ENCODE measurements at places on chromosomes 2 and 18. TPM values are rescaled to one million over a fixed set of nuclear protein-coding genes. Genes with fewer than 3 reads are reported as not detected.
A peak's percentile ranks its signal among the peaks of the same experiment; 100 is the strongest.

The CTIF gene
- total RNA-seq: 48.2 TPM

GRCh38 chr2:134875309-134875708 is 36.9 kb downstream of the ACMSD start:
- H3K36me3 ChIP-seq: no peaks in the 10 kb centered on the region
- no peak overlapping the region for H3K4me3 ChIP-seq
- H3K27ac ChIP-seq: no peak overlapping the region
- no peaks in the 10 kb centered on the region for H3K27me3 ChIP-seq
- no peaks in the 10 kb centered on the region for H3K4me1 ChIP-seq

DNA sequence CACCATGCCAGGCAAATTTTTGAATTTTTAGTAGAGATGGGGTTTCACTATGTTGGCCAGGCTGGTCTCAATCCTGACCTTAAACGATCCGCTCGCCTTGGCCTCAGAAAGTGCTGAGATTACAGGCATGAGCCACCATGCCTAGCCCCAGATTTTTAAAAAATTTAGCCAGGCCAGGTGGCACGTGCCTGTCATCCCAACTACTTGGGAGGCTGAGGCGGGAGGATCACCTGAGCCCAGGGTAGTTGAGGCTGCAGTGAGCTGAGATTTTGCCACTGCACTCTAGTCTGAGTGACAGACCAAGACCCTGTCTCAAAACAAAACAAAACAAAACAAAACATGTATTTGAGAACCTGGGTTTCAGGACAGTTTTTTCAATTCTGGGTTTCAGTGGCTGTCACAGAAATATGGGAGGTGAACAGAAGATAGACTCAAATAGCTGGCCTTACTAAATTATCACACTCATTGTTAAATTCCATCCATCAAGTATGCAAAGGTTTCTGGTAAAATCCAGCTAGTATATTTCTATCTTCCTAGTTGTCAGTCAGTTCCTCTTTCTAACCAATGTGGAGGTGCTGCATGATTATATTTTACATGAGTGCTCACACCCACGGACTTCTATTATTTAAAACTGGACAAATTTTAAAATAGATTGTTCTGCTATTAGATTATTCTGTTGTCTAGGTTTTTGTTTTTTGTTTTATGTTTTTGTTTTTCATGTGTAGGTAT is 5.4 kb downstream of the ALPG start:
- H3K4me3 ChIP-seq: no peak overlapping the region
- H3K27ac ChIP-seq: no peak overlapping the region
- DNase-seq: no peak
- H3K4me1 ChIP-seq: no peaks in the 10 kb centered on the region

- H3K27ac ChIP-seq: no peak overlapping the region
- no peak overlapping the region for H3K4me3 ChIP-seq
- no peaks in the 10 kb centered on the region for H3K36me3 ChIP-seq
- H3K4me1 ChIP-seq: peaks cover 28% of the 10 kb centered on the region
- H3K27me3 ChIP-seq: no peaks in the 10 kb centered on the region
- no peak for DNase-seq
These were observed 105.3 kb upstream of the FOSL2 start for GRCh38 chr2:28287256-28287915.

- H3K27ac ChIP-seq: peak overlapping the region; percentile 98
- no peak overlapping the region for H3K4me3 ChIP-seq
- H3K4me1 ChIP-seq: peaks cover 69% of the 10 kb centered on the region
- peaks cover 26% of the 10 kb centered on the region for H3K36me3 ChIP-seq
These were observed 1.6 kb upstream of the NFE2L2 start for GRCh38 chr2:177265824-177266817.

- no peaks in the 10 kb centered on the region for H3K27me3 ChIP-seq
- DNase-seq: no peak
- H3K27ac ChIP-seq: no peak overlapping the region
- no peaks in the 10 kb centered on the region for H3K36me3 ChIP-seq
- peaks cover 9% of the 10 kb centered on the region for H3K4me1 ChIP-seq
These were observed 108.3 kb upstream of the NRP2 start for GRCh38 chr2:205574001-205574400.

- DNase-seq: peak; percentile 46
- peak overlapping the region; percentile 68 for H3K27ac ChIP-seq
- H3K4me3 ChIP-seq: peak overlapping the region; percentile 35
- H3K4me1 ChIP-seq: peaks cover 8% of the 10 kb centered on the region
- H3K27me3 ChIP-seq: no peaks in the 10 kb centered on the region
These were observed 135.3 kb downstream of the INSIG2 start for GRCh38 chr2:118223511-118223991.

DNA sequence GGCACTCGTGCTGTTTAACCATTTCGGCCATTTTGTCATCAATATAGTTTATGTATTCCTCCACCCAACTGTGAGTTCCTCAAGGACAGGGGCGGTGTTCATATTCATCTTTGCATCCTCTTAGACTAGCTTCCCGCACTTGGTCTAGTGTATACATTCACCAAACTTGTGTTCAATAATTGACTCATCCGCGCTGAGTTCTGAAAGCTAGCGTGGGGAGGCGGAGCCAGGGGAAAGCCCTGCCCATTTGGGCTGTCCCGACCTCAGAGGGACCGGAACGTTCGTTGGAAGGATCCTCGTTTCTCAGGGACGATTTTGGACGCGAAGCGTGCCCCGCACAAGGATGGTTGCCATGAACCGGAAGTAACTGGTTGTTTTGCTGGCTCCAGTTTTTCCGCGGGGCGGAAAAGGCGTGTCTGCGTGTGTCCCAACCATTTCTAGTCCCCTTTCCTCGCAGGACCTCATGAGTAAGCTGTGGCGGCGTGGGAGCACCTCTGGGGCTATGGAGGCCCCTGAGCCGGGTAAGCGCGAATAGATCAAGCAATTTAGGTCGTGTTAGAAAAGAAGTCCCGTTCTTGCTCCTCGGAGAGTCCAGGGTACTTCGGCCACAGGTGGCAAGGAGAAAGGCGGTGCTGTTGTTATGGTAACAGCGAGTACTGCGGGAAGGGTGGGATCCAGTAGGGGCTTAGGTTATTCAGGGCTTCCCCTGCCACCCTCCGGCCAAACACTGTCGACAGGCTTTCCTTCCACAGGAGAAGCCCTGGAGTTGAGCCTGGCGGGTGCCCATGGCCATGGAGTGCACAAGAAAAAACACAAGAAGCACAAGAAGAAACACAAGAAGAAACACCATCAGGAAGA is at the start of gene INO80B:
INO80B (plus strand) TSS at position 434 of the 858 bp plus-strand sequence; CDS start at position 464, 30 bp downstream.
- H3K27ac ChIP-seq: no peak within 1 kb of the TSS
- H3K27me3 ChIP-seq: no peaks in the 10 kb centered on the region
- H3K4me3 ChIP-seq: peak within 1 kb of the TSS; percentile 47
- peaks cover 16% of the 10 kb centered on the region for H3K4me1 ChIP-seq

GRCh38 chr2:13030606-13031005 is 313.9 kb downstream of the TRIB2 start:
- H3K4me3 ChIP-seq: no peak overlapping the region
- no peaks in the 10 kb centered on the region for H3K27me3 ChIP-seq
- no peaks in the 10 kb centered on the region for H3K4me1 ChIP-seq
- no peak for DNase-seq
- no peaks in the 10 kb centered on the region for H3K36me3 ChIP-seq
- H3K27ac ChIP-seq: no peak overlapping the region

DNA sequence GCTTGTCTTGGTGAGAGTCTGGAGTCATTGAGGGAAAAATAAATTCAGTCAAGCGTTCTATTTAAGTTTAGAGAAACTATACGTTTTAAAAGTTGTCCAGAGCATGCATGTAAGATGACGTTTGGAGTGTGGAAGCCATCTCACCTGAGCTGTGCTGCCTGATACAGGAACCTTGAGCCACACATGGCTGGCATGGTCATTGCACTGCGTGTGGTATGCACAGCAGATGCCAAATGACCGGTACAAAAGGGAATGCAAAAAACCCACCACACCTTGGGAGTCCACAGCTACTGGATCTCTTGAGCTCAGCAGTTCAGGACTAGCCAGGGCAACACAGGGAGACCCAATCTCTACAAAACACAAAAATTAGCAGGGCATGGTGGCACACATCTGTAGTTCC is 4.3 kb downstream of the MZT2B start:
- no peak for DNase-seq
- H3K4me3 ChIP-seq: no peak overlapping the region
- H3K27ac ChIP-seq: no peak overlapping the region
- H3K4me1 ChIP-seq: peaks cover 4% of the 10 kb centered on the region
- no peaks in the 10 kb centered on the region for H3K27me3 ChIP-seq

GRCh38 chr2:152051436-152051835 is 47.4 kb downstream of the CACNB4 start:
- no peak for DNase-seq
- H3K27me3 ChIP-seq: peaks cover 1% of the 10 kb centered on the region
- H3K36me3 ChIP-seq: no peaks in the 10 kb centered on the region

- DNase-seq: no peak
- no peaks in the 10 kb centered on the region for H3K36me3 ChIP-seq
- no peaks in the 10 kb centered on the region for H3K4me1 ChIP-seq
- no peak overlapping the region for H3K27ac ChIP-seq
- no peak overlapping the region for H3K4me3 ChIP-seq
These were observed 558.7 kb upstream of the TNP1 start for GRCh38 chr2:217418544-217418943.

DNA sequence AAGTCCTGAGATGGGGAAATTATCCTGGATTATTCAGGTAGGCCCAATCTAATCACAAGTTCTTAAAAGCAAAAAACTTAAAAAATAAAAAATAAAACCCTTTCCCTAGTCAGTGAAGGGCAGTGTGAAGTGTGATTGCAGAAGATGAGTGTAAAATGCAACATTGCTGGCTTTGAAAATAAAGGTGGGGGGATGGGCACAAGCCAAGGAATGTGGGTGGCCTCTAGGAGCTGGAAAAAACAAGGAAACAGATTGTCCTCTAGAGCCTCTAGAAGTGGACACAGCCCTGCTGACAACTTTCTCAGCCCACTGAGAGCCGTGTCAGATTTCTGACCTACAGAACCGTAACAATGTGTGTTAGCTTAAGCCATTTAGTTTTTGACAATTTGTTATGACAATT is 184.3 kb upstream of the HNRNPA3 start:
- no peak overlapping the region for H3K27ac ChIP-seq
- no peaks in the 10 kb centered on the region for H3K4me1 ChIP-seq
- DNase-seq: no peak
- no peaks in the 10 kb centered on the region for H3K36me3 ChIP-seq
- H3K4me3 ChIP-seq: no peak overlapping the region

DNA sequence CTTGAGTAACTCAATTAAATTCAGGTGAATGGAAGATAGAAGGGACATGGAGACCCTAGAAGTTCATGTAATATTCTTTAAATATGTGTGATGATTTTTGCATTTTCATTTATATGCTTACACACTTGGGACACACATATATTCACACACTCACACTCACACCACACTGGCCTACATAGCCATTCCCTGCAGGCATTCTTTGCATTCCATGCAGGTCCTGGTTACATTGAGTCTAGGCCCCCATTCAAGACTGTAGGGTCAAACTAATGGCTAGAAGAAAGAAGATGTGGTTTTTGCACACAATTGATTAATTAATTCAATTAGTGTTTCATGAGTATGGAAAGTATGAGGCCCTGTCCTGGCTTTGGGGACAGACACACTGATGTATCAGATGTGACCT is 249.4 kb downstream of the HNMT start:
- no peaks in the 10 kb centered on the region for H3K36me3 ChIP-seq
- H3K4me1 ChIP-seq: peaks cover 6% of the 10 kb centered on the region
- no peak overlapping the region for H3K27ac ChIP-seq
- H3K27me3 ChIP-seq: no peaks in the 10 kb centered on the region
- no peak for DNase-seq
- no peak overlapping the region for H3K4me3 ChIP-seq

DNA sequence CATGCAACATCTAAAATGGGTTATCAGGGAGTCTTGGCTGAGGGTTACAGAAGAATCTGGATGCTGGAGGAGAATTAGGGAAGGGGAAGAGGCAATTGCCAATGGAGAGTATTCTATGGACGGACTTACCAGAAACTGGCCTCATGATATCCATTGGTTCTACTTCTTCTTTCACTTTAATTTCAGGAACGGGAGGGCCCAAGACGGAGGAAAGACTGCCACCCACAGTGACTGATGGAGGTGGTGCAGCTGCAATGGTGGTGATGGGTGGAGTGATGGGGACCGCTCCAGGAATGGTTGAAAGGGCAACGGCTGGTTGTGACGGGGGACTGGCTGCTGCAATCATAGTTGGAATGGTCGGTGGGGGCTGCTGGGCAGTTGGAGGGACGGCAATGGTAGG is 69.1 kb upstream of the AMMECR1L start:
- H3K4me1 ChIP-seq: peaks cover 8% of the 10 kb centered on the region
- H3K27ac ChIP-seq: no peak overlapping the region
- H3K36me3 ChIP-seq: peaks cover 42% of the 10 kb centered on the region
- no peak overlapping the region for H3K4me3 ChIP-seq
- no peaks in the 10 kb centered on the region for H3K27me3 ChIP-seq

DNA sequence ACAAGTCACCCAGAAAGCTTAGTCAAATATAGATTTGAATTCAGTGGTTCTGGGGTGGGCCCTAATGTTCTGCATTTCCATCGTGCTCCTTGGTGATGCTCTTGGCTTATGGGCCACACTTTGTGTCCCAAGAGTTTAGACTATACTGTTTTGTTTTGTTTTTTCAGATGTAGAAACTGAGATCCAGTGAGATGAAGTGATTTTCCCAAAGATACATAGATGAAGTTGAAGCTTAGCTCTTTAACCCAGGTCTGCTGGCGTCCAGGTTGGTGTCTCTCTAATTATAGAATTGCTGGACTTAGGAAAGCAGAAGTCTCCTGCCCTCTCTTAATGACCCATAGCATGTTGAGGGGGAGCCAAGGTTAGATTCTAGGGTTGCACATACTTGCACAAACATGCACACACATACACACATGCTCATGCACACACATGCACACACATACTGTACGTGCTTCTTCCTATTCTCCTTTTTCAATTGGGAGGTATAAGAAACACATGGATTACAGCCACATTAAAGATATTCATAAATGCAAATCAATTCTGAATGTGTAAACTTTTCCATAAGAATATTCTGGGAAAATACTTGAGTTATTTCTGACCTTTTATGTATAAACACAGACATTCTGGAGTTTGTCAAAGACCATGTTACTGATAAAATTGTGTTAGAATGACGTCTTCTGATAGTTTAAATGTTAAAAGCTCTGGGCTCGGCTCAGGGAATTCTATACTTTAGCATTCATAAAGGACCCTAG is 41.3 kb upstream of the IL1R1 start:
- H3K4me1 ChIP-seq: peaks cover 14% of the 10 kb centered on the region
- no peak overlapping the region for H3K27ac ChIP-seq

DNA sequence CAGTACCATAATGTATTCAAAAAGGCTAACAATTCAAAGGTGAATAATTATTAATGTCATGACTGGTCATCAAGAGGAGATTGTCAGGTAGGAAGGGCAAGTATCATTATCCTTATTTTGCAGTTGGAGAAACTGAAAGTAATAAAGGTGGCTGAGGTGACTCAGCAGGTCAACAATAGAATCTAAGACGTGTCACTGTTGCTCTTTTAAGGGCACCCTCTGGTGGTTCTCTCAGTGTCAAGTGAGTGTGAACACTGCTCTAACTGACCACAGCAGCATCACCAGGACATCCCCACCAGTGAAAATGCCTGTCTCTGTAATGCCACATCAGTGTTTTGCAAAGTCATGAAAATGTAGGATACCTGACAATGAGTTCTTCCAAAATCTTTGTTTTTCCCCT is 69.7 kb downstream of the DCC start:
- H3K4me3 ChIP-seq: no peak overlapping the region
- no peaks in the 10 kb centered on the region for H3K27me3 ChIP-seq

- no peaks in the 10 kb centered on the region for H3K27me3 ChIP-seq
- no peak overlapping the region for H3K27ac ChIP-seq
- H3K4me3 ChIP-seq: no peak overlapping the region
- no peak for DNase-seq
- H3K4me1 ChIP-seq: 0 out of 2 replicates have a peak, but pooled peaks cover 3% of the 10 kb centered on the region
- no peaks in the 10 kb centered on the region for H3K36me3 ChIP-seq
These were observed 413.2 kb upstream of the SLC14A2 start for GRCh38 chr18:45202061-45202460.
